Naive thymus-derived CD4-positive, alpha-beta T cell (primary cell): ENCODE measurements at places on chromosomes 5 and 9. TPM values are rescaled to one million over a fixed set of nuclear protein-coding genes. Genes with fewer than 3 reads are reported as not detected.

Gene LECT2
- polyA plus RNA-seq, result not detected

Gene CNTNAP3B
- polyA plus RNA-seq, result not detected

- H3K4me3 ChIP-seq, result no peak overlapping the region
- no peaks in the 10 kb centered on the region for H3K4me1 ChIP-seq
- no peak overlapping the region for H3K27ac ChIP-seq
- DNase-seq, result no peak
- H3K27me3 ChIP-seq, result peaks cover 21% of the 10 kb centered on the region
Measured at GRCh38 chr9:106857811-106858470, 5.0 kb upstream of the ZNF462 start.

DNA sequence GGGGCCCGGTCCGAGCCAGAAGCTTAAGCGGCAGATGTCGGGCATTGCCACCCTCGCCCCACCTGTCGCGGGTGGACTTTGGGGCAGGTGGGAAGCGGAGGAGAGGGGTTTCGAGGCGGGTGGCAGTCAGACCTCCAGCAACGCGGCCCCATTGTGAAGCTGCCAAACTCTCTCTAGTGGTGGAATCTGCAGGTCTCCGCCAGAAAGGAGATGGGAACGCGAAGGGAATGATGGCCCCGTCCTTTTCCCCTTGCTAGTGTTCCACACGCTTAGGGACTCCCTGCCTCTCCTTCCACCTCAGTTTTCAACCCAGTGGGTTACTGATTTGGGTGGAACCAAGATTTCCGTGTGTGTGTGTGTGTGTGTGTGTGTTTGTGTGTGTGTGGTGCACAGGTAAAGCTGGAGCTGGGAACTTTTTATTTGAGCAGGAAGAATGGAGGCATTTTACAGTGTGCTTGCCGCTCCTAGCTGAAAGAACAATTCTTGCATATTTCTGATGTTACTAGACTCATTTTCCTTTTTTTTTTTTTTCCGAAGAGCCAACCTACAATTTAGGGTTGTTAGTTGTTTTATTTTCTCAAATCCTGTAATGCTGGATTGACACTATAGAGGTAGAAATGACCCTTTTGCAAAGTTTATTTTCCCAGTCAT lies 1.3 kb downstream of the MACIR start:
- H3K27ac ChIP-seq, result peak overlapping the region; percentile 63
- no peaks in the 10 kb centered on the region for H3K4me1 ChIP-seq
- no peaks in the 10 kb centered on the region for H3K36me3 ChIP-seq
- H3K4me3 ChIP-seq, result peak overlapping the region; percentile 79
- H3K27me3 ChIP-seq, result no peaks in the 10 kb centered on the region

- DNase-seq, result no peak
- H3K4me1 ChIP-seq, result peaks cover 18% of the 10 kb centered on the region
Measured at GRCh38 chr5:178152491-178153444, 917 bp downstream of the NHP2 start.

GRCh38 chr5:177383181-177383580 lies 1.1 kb upstream of the SLC34A1 start:
- H3K27me3 ChIP-seq, result no peaks in the 10 kb centered on the region
- H3K4me3 ChIP-seq, result no peak overlapping the region
- H3K4me1 ChIP-seq, result peaks cover 8% of the 10 kb centered on the region
- no peak for DNase-seq

Gene RNF183
- polyA plus RNA-seq, result not detected

- H3K4me1 ChIP-seq, result peaks cover 8% of the 10 kb centered on the region
- DNase-seq, result no peak
- no peaks in the 10 kb centered on the region for H3K27me3 ChIP-seq
- H3K27ac ChIP-seq, result no peak overlapping the region
- no peak overlapping the region for H3K4me3 ChIP-seq
Measured at GRCh38 chr9:89277454-89277853, 33.5 kb upstream of the CKS2 start.
